HepG2 (cell line): ENCODE measurements at places on chromosomes 16 and 17. TPM values are rescaled to one million over a fixed set of nuclear protein-coding genes. Genes with fewer than 3 reads are reported as not detected.

KRTAP3-1 gene
- 0.29 and 0.81 TPM in 2 replicates for total RNA-seq

TM4SF5 gene
- total RNA-seq: 15.6 and 30.1 TPM in 2 replicates

TEKT5 gene
- not detected in 2 replicates for total RNA-seq

ATAD5 gene
- 10.7 and 18.1 TPM in 2 replicates for total RNA-seq

EMC8 gene
- total RNA-seq: 47.6 and 55.0 TPM in 2 replicates

ANKRD13B gene
- 1.6 and 1.7 TPM in 2 replicates for total RNA-seq

DNA sequence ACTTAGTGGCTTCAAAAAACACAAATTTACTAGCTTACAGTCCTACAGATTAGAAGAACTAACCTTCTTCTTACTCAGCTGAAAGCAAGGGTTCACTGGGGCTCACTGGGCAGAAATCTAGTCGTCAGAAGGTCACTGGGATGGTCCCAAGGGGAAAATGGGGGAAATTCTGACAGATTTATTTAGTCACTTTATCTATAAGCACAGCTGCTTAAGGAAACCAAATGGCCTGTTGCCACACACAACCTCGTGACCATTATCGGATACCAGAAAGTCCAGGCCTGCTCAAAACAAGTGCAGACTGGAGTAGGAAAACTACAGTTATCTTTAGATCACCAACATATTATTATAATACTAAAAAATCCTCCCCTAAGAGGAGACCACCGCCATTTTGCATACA lies 374.6 kb upstream of the ASIC2 start:
- no peak for DNase-seq

GRCh38 chr16:63737633-63738032 lies 1384.2 kb downstream of the CDH11 start:
- DNase-seq: no peak

DNA sequence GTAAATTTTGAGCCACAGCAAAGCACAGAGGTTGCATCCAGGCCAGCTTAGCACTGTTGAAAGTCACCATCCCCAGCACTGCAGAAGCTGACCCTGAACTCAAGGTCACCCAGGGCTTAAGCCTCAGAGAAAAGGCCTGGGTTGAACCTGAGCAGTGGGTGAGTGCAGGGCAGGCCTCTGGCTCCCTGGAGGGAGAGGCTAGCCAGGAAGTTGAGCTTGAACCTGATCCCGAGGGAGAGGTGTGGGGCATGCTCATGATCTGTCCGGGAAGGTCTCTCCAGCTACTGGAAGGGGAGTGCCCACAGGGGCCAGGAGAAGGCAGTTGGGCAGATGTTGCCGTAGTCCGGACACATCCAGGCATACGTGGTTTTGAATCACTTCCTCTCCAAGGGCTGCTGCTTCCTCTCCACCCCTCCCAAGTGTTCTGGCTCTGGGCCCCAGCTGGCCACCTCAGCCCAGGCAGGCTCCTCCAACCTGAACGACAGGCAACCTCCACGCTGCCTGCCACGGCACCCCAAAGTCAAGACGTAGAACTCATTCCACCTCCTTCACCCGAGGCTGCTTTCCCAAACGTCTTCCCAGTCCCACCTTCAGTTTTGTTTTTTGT lies 18.4 kb downstream of the CARHSP1 start:
- peak; percentile 91 for DNase-seq

DNA sequence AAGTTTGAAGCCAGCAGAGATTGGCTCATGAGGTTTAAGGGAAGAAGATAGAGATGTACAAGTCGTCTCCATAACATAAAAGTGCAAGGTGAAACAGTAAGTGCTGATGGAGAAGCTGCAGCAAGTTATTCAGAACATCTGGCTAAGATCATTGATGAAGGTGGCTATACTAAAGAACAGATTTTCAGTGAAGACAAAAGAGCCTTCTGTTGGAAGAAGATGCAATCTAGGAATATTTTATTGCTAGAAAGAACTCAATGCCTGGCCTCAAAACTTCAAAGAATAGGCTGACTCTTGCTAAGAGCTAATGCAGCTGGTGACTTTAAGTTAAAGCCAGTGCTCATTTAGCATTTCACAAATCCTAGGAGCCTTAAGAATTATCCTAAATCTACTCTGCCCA lies 26.0 kb downstream of the CCL4 start:
- no peak for DNase-seq

GRCh38 chr16:78460428-78460827 lies 361.0 kb downstream of the WWOX start:
- peak; percentile 80 for DNase-seq
